Pancreas (tissue), 10 donors: ENCODE measurements at places on chromosomes 11 and 22. TPM values are rescaled to one million over a fixed set of nuclear protein-coding genes. Genes with fewer than 3 reads are reported as not detected.

The CHRDL2 gene
- polyA plus RNA-seq, result 3.8 TPM

DNA sequence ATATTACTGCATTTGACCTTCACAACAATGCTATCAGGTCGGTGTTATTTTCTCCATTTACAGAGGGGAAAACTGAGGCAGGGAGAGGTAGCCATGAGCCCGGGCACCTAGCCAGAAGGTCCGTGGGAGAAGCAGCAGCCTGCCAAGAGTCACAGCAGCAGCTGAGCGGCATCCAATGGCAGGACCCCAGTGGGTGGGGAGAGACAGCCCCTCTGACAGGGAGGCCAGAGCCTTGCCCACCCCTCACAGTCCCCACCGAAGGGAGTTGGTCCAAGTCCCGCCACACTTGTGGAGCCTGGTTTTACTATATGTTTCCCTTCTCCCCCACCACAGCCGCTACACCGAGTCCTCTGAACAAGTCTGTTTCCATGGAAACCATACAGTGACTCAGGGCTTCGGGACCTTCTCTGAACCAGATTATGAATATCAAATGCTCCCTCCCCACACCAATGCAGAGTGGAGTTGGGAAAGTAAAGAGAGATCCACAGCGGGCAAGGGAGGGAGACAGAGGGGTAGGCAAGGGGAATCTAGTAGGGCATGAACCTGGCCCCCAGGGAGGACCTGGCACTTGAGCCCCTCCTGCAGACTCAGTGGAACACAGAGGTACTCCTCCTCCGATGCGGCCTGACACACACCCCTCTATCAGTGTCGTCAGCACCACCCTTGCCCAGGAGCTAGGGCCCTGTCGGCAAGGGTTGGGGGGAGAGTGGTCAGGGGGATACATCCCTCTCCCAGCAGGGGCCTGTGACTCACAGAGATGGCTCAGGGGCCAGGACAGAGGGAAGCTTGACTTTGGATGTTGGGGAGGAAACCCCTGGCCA is 2.5 kb downstream of the CHST1 start:
- H3K4me3 ChIP-seq, result no peak overlapping the region
- H3K36me3 ChIP-seq, result no peaks in the 10 kb centered on the region
- no peak overlapping the region for H3K27ac ChIP-seq
- no peaks in the 10 kb centered on the region for H3K27me3 ChIP-seq

DNA sequence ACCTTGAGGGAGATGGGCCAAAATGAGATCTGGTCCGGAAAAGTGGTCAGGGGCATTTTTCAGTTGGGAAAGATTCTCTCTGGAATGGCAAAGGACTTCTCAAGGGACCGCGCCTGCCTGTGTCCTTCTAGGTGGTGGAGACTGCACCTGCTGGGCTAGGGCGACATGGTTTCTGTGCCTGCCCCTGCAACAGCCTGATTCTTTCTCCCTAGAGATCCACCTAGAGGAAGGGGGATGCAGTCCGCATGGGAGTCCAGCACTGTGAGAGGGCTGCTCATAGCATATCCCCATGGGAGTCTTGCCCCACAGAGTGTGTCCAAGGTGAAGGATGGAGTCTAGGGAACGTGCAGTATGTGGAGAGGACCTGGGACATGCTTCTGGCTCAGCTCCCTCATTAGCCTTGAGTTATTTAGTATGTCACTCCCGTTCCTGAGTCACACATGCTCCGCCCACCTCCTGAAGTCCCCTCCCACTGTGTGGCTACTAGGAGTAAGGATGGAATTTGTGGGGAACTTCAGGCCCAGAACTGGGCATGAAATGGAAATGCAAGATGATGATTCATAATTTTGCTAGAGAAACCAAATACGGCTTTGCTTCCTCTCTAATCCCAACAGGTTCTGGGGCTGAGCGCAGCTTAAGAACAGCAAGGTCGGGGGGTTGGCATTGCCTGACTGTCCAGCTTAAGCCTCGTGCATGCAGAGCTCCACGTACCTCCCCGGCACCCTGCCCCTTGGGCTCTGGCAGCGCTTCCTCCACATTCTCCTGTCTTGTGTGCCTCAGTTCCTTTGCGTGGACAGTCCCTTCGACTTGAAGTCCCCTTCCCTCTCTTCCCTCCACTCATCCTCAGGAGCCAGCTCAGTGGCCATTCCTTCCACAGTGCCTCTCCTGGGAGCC is 35.0 kb downstream of the GRIK4 start:
- H3K4me3 ChIP-seq, result no peak overlapping the region
- peaks cover 8% of the 10 kb centered on the region for H3K4me1 ChIP-seq
- H3K27ac ChIP-seq, result peak overlapping the region; percentile 47
- DNase-seq, result peak; percentile 53
- no peaks in the 10 kb centered on the region for H3K36me3 ChIP-seq

DNA sequence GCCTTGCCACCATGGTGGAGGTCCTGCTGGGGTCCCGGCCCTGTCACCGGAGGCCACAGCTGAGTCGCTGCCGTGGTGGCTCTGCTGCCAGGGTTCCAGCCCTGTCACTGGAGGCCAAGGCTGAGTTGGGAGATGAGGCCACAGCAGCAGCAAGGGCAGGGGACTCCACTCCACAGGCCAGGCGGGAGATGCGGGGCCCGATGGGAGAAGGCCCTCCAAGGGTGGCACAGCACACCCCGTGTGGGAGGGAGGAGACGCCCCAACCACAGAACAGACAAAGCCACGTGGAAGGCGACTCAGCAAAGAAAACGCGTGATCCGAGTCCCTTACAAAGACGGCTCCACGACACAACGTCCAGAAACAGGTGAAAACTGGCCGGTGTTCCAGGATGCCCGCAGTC is 159.3 kb downstream of the BRD1 start:
- no peaks in the 10 kb centered on the region for H3K4me1 ChIP-seq
- H3K27me3 ChIP-seq, result peaks cover 6% of the 10 kb centered on the region
- no peak overlapping the region for H3K4me3 ChIP-seq
- no peaks in the 10 kb centered on the region for H3K36me3 ChIP-seq
- no peak for DNase-seq

GRCh38 chr11:128457874-128458273 is 129.5 kb downstream of the ETS1 start:
- H3K4me1 ChIP-seq, result peaks cover 4% of the 10 kb centered on the region
- no peak overlapping the region for H3K4me3 ChIP-seq
- DNase-seq, result no peak
- H3K27me3 ChIP-seq, result no peaks in the 10 kb centered on the region

GRCh38 chr22:39443398-39443797 is 13.4 kb upstream of the MGAT3 start:
- H3K4me1 ChIP-seq, result no peaks in the 10 kb centered on the region
- H3K27me3 ChIP-seq, result no peaks in the 10 kb centered on the region
- H3K36me3 ChIP-seq, result no peaks in the 10 kb centered on the region
